AG08396 (cell line): ENCODE measurements at places on chromosomes 13 and 19.

DNA sequence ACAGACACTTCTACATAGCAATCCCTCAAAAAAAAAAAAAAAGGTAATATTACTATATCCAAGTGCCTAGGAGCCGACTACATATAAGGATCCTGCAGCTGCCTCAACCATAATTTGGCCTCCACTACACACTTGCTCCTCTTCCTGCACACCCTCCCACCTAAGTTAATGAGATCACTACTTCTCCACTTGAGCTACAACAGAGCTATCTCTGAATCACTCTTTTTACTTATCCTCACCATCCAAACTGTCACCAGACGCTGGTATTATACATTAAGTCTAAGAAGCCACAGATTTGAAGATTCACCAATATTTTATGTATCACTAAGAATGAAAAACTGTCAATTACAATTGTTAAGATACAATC, 8.3 kb downstream of the OBI1 start:
- DNase-seq, result no peak

- no peak for DNase-seq
Measured at GRCh38 chr13:26310470-26310869, 56.5 kb downstream of the CDK8 start.

DNA sequence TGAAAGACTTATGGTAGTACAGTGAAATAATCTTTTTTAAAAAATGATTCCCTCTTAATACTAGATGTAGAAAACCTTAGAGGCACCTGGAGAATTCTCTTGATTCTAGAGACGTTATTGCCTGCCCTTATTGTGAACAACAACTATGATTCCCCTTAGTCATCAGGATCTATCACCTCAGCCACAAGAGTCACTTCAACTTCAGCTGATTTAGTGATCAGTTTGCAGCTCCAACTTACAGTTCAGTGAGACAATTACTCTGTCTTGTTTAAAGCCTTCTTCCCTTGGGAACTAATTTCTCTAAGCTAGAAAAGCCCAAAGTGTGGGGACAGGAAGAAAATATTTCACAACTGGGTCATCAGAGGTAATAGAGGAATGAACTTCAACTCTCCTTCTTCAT, 254.3 kb upstream of the SLITRK1 start:
- DNase-seq, result no peak

DNA sequence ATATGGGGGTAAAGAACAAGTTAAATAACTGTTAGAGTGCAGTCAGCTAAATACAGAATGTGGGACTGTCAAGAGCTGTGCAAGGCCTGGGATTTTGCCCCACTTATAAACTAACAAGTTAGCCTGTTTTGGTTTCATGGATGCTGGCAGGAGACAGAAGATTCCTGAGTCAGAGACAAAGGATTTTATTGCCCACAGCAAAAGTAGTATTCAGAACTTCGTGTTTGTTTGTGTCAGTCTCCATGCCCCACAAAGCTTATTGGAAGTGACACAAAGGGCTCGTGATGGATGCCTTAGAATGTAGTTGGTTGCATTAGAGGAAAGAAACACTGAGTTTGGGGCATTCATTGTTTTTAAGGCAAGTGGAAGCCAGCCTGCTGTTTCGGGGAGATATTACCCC, 22.2 kb upstream of the SPRYD7 start:
- DNase-seq, result no peak

GRCh38 chr19:36771261-36772231, 1.1 kb downstream of the ZNF850 start:
- DNase-seq, result peak; percentile 66

DNA sequence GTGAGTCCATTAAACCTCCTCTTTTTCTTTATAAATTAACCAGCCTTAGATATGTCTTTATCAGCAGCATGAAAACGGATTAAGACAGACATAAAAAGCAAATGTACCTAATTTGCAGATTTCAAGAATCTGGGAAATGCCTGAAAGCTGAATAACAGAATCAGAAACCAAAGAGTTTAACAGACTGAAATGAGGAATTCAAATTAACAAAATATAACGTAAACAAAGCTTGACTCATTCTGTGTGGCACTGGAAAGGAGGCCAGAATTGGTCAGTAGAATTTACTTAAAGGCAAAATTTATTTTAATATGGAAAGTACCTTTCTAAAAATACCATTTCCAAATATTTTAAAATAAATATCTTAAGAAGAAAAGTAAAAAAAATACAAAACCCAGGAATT, 540.6 kb upstream of the HTR2A start:
- DNase-seq, result peak; percentile 20

DNA sequence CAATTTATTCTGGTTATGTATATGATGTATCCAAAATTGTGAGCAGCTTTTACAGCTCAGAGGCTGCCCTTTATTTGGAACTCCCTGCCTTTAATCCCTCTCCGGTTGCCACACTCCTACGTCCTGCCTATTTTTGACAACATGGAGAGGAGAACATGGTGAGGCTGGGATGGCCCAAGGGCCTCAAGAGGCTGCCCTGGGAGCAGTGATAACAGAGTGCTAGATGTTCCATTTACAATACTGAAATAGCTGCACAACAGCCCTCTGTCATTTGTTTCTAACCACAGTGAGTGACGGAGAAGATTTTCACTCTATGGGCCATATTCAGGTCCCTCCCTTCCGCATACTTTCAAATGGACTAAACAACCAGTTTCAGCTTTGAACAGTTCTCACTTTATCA, 33.4 kb downstream of the STARD13 start:
- DNase-seq, result no peak

DNA sequence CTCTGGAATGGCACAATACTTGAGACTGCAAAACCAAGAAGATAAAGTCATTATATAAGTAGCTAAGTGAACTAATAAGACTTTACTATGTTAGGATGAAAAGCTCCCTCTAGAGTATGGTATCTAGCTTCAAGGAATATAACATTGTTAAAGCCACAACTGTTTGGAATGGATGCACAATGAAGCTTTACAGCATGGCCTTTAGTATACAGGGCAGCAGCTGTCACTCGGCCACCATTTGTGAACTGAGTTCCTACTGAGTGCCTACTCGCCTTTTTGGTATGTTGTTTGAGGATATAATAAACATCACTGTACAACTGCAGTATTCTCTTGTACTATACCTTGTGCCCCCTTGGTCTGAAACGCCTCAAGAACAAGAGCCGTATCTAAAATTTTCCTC, 6.8 kb downstream of the ALG5 start:
- no peak for DNase-seq

DNA sequence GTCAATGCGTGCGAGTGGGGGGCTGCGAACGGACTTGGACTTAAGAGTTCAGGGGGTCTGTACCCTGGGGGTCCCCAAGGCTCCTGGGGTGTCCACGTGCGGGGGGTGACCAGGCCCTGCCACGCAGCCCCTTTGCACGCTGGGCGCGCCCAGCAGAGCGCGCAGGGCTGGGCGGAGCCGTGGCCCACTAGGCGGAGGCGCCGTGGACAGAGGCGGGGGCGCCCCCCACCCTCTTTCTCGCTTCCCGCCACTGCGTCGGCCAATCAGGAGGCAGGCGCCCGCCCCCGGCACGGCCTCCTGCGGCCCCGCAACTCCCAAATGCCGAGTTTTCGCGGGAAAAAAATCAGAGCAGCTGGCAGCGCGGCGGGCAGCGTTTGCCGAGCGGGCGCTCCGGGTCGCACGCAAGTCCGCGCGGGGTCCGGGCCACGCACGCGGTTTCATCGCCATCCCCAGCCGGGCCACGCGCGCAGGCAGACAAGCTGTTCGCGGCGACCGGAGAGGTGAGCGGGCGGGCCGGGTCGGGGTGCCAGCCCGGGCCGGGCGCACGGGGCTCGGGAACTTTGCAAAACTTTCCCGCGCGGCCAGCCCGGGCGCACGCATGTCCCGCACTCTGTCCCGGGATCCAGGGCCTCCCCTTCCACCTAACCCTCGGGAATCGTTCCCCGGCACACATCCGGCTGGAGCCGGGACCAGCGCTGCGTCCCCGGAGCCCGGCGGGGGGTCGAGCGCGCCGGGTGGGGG, at the start of gene UHRF1:
Gene UHRF1, plus strand, starts transcription at position 346 of the 741 bp plus-strand sequence. CDS start 1,385 bp downstream, outside the sequence.
- DNase-seq, result peak; percentile 39

DNA sequence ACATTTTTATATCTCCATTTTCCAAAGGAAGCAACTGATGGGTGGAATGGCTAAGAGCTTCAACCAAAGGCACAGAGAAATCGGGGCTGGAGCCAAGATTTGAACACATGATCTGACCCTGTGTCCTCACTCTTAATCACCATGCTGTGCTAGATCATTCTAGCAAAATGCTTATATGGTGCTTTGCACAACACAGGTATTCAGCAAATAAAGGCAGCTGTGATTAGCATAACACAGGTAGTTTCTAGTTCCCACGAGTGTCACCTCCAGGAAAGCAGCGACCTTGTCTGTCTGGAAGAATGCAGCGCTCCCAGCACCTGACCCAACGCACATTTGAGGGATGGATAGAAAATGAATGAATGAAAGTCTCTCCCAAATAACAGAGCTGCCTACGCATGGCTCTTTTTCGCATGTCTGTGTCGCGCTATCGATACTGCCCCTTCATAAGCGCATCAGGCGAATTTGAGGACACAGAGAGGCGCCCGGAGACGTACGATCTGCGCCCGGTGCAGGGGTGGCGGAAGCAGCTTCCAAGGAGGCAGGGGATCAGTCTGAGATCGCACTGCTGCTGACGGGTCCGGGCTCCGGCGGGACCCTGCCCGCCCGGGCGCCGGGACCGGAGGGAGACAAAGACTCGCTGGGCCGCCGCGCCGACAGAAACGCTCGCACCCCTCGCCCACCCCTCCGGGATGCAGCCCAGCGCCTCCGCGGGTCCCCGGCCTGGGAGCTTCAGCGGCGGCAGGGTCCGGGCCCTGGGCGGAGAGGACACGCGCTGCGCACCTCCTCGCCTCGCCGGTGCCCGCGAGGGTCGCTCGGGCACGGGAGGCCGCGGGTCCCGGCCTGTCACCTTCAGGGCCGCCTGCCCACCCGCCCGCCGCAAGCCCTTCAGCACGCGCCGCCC, 609 bp downstream of the EPS15L1 start:
- peak; percentile 66 for DNase-seq

DNA sequence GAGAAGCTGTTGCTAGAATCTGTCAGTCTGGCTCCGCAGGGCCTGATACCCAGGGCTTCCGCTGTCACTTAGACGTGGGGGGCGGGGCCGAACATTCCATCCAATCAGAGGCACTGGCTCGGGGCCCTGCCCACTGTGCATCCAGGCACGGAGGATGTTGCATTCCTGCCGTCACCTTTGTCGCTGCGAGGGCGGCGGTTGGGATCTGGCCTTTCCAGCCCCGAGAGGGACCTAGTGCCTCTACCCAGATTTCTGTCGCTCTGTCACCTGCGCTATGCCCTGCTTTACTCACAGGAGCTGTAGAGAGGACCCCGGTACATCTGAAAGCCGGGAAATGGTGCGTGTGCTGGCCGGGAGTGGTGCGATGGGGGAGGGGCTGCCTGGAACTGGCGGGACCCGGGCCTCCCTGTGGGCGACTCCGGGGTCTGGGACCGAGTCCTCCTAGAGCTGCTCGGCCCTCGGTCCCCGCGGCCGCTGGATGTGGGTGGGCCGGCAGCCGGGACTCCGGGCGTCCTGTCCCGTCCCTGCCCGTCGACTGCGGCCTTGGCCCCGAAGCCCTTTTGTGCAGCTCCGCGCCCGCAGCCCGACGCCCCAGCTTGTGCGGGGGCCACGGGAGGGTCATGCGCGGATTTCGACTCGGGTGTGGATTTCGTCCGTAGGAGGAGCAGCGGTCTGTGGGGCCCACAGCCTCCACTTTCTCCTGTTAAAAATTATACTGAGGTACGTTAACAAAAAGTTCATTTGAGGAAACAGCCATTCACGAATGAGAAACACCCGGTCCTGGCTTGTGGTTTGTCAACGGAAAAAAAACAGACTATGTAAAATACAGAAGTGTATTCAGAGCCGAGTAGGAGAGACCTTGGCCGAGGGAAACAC, at the start of gene ZNF439:
Gene ZNF439, plus strand, starts transcription at position 133 of the 876 bp plus-strand sequence. Its CDS starts 142 bp downstream, at position 275.
- peak; percentile 92 for DNase-seq

- no peak for DNase-seq
Measured at GRCh38 chr13:36822785-36823184, 3.8 kb downstream of the RFXAP start.

- no peak for DNase-seq
Measured at GRCh38 chr19:40640744-40641143, 39.6 kb downstream of the LTBP4 start.

DNA sequence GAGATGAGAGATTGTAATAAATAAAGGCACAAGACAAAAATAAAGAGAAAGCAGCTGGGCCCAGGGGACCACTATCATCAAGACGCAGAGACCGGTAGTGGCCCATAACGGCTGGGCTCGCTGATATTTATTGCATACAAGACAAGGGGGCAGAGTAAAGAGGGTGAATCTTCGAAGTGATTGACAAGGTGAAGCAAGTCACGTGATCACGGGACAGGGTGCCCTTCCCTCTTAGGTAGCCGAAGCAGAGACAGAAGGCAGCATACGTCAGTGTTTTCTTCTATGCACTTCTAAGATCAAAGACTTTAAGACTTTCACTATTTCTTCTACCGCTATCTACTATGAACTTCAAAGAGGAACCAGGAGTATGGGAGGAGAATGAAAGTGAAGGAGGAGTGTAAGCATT, 4.6 kb upstream of the PRKCG start:
- DNase-seq, result no peak

- DNase-seq, result peak; percentile 95
Measured at GRCh38 chr19:38335949-38336637, 463 bp downstream of the CATSPERG start.

- DNase-seq, result peak; percentile 55
Measured at GRCh38 chr19:39413911-39414608, 1.6 kb downstream of the PLEKHG2 start.
